ENCODE measurements at places on chromosomes 2 and 18. TPM values are rescaled to one million over a fixed set of nuclear protein-coding genes. Genes with fewer than 3 reads are reported as not detected.

The LYPD6B gene
- 12.8 TPM for total RNA-seq

The IL36RN gene
- not detected for total RNA-seq

The ATP5F1A gene
- 643 TPM for total RNA-seq

The PTMA gene
- total RNA-seq: 1,337 TPM

The ZNF385B gene
- 5.0 TPM for total RNA-seq

The PROKR1 gene
- total RNA-seq: 2.9 TPM

The STARD6 gene
- not detected for total RNA-seq

The TMX3 gene
- 50.7 TPM for total RNA-seq

The PGAP1 gene
- 46.5 TPM for total RNA-seq

The PDE11A gene
- total RNA-seq: 0.49 TPM

The GNLY gene
- not detected for total RNA-seq

The DUSP2 gene
- 1.9 TPM for total RNA-seq

The NR4A2 gene
- 1.4 TPM for total RNA-seq

The GKN1 gene
- not detected for total RNA-seq

The UGT1A4 gene
- not detected for total RNA-seq

The PCARE gene
- not detected for total RNA-seq

The SATB2 gene
- total RNA-seq: 2.4 TPM

The IL37 gene
- not detected for total RNA-seq

The DTNA gene
- 51.6 TPM for total RNA-seq

The PRADC1 gene
- 5.9 TPM for total RNA-seq

The L3MBTL4 gene
- total RNA-seq: 5.4 TPM

The NEU2 gene
- total RNA-seq: not detected

The KCTD1 gene
- total RNA-seq: 7.3 TPM

The UGT1A5 gene
- total RNA-seq: not detected

The RAD51AP2 gene
- 0.18 TPM for total RNA-seq

The CPS1 gene
- 31.2 TPM for total RNA-seq

The CABLES1 gene
- 16.7 TPM for total RNA-seq

Measured in endodermal cell (in vitro differentiated cells).